ENCODE measurements at places on chromosomes 12 and 14.

GRCh38 chr12:45138609-45139008 is 77.3 kb upstream of the ANO6 start:
- DNase-seq, result no peak

DNA sequence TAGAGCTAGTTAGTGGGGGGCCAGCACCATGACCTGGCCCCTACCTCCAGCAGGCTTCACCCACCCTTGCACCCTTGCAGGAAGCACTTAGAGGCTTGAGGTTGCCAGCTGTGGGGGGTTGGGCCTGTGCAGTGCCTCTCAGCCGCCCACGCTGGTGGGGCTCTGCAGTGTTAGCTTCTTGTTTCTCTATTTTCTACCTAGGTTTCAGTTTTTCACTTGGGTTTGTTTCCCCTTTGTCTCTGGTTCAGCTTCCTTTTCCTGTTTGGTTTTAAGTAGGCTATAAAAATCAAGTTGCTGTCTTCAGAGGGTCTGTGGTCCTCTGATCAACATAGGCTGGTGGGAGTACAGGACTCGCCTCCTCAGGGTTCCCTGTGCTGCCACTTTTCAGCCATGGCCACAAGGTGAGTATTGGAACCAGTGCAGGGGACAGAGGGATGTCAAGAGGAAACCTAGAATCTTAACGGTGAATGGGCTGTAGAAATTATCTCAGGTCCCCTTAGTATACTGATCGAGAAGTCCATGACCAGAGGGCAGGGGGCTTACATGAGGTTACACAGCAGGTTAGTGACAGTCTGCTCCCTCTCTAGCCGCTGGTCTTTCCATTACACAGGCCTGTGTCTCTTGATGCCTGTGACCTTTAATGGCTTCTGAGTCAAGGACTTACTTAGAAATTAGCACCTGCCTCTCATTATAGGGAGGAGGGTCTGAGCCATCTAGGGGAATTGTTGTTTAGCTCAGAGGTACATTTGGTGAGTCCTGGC is at the start of gene EVL:
Gene EVL (plus strand): TSS at position 312 of the 761 bp plus-strand sequence. CDS start 79 bp downstream, at position 391.
- peak; percentile 70 for DNase-seq

- DNase-seq, result no peak
These were observed 113.8 kb upstream of the DIO2 start for GRCh38 chr14:80325112-80325511.

DNA sequence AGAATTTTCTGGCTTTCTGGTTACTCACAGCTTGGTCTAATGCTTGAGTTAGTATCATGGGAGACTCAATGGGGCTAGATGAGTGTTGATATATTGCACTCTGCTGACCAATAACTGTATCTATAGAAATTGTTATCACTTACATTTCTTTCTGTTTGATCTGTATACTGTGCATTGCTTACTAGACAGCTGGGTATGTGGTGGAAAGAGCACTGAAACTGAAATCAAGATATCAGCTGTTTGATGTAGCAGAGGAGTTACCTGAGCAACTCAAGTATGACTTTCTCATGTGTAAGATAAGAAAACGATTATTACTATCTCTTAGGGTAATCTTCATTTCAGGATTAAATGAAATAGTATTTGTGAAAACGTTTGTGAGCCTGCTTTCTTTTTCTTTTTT is 183.0 kb downstream of the SLC15A5 start:
- DNase-seq, result no peak

- DNase-seq, result no peak
These were observed 298 bp downstream of the CTDSP2 start for GRCh38 chr12:57846285-57846576.

GRCh38 chr12:88753707-88754106 is 173.4 kb upstream of the KITLG start:
- DNase-seq, result no peak

DNA sequence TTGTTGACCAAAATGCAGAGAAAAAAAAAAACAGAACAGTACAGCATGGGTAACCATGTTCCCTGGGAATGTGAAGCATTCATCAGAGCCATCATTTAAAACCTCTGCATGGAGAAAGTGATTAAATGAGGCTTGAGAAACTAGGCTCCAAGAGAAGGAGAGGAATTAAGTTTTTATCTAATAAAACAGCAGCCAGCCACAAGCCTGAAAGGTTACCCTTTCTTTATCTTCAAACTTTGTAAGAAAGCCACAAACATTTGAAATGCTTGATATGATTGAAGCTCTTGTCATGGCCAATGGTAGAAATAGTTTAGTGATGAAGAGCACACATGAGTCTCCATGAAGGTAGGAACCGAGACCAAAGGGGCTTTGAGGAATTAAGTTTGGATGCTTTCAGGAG is 144.9 kb upstream of the SYT1 start:
- DNase-seq, result no peak

DNA sequence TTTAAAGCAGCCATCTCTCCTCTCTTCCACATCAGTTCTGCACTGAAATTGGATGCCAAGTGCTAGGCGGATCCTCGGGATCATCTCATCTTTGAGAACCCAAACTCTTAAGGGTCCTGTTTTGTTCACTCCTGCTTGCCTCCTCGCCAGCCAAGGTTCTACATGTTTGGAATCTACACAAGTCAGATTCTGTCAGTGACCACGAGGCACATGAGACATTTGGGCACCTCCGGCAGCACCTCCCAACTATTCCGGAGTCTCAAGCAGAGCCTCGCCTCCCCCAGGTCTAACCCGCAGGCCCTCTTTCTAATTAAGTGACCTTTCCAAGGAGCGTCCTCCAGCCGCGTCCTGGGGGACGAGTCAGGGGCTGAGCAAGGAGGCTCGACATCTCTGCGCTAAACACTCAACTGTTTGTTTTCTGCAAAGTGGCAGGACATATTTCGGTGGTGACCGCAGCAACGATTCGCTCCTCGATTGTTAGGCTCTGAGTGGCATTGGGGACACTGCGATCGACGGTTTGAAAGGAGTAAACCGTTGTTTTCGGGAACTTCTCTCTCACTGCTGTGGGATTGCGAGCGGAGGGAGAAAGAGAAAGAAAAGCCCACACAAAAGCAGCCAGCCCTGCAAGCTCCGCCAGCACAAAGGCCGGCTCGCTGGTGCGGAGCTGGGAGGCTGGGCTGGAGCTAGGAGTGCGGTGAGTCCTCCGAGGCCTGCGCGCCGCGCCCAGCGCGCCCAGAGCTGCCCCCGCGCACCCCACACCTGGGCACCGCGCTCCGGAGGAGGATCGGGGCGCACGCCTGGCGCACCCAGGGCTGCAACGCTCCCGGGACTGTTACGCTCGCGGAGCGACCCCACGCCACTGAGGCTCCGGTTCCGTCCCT is 640 bp downstream of the ARMH4 start:
- DNase-seq, result no peak

All from stimulated activated CD4-positive, alpha-beta T cell treated with anti-CD3 and anti-CD28 coated beads, Interleukin-12 subunit alpha, Interleukin-12 subunit beta, amount 100 ng/mL, for 24 hours (primary cell).